Putamen (tissue), 1 donor: ENCODE measurements at places on chromosomes 1 and 21.

GRCh38 chr1:235073968-235074522 lies 54.6 kb downstream of the TOMM20 start:
- no peak for DNase-seq

DNA sequence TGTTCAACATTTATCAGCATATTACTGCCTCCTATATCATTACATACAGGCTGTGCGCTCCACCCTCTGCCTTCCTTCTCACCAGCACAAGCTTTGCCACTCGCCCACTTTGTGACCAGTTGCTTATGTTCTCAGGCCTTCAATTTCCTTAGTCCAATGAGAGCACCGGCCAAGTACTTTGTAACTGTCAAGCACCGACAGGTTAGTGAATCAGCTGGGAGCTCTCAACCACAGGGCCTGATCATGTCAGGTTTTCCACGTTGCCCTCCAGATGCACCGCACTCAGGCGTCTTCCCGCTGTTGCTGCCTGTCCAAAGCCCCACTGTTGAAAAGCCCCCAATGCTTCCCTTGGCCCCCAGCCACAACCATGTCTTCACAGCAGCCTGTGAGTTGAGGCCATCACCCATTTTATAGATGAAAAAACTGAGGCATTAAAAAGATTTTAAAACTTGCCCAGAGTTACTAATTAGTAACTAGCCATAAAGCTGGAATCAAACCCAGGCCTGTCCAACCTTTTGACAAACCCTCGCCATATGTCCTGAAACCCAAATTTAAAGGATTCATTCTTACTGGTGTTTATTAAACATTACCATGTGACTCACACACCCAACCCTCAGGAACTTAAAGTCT lies 3.4 kb upstream of the KCNN3 start:
- no peak for DNase-seq

DNA sequence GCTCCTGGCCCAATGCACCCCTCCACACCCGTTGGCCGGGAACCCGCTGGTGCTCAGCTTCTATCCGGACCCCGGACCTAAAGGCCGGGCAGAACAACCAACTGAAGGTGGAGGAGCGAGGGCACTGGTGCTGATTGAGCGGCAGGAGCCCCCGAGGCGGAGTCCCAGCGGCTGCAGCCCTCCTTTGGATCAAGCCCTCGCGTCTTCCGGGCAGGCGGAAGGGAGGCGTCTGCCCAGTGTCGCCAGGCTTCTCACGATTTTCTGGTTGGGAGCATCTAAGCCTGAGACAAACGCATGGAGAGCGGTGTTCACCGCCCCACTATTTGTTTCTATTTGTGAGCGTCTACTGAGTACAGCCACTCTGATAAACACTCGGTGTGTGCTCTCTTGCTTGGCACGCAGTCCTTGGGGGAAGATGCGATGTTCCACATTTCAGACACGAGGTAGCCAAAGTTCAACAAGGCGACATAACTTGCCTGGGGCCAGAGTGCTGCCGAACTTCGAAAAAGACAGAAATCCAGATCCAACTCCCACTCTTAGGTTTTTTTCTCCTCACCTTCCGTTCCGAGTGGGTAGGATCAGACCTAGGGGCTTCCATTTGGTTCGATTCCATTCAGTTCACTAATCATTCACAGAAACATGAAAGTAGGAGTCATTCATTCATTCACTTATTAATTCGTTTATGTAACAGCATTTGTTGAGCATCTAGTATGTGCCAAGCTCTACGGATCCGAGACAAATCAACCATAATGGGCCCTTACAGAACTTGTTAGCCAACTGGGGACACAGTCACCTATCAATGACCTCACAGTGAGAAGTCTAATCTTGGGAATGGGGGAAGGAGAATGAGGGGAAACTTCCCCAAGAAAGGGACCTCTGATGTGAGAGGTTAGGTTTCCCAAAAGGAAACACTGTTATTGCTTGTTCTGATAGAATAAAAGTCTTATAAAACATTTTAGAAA lies 4.9 kb upstream of the DMRTA2 start:
- DNase-seq = no peak

GRCh38 chr1:205294934-205295333 lies 26.6 kb downstream of the NUAK2 start:
- no peak for DNase-seq

- DNase-seq = no peak
Measured at GRCh38 chr1:45501505-45501859, 1.4 kb downstream of the MMACHC start.

GRCh38 chr21:42705346-42705745 lies 51.9 kb downstream of the PDE9A start:
- DNase-seq = no peak

DNA sequence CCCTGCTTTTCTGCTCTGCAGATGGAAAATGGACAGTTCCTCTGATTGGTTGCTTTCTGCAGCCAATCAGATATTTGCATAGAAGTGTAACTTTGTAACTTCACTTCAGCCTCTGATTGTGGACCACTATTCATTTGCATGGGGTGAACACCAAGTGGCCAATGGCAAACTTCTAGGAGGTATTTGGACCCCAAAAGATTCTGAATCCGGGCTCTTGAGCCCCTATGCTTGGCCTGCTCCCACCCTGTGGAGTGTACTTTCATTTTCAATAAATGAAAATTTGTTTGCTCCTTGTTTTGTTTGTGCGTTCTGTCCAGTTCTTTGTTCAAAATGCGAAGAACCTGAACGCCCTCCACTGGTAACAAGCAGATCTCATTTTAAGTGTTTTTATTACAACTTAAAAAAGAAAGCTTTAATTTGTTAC lies 6.4 kb upstream of the GSTM4 start:
- no peak for DNase-seq

GRCh38 chr1:64471218-64472039 lies 1.5 kb downstream of the CACHD1 start:
- peak; percentile 19 for DNase-seq
